ENCODE measurements at places on chromosomes 5 and 9.

GRCh38 chr5:115600766-115601165 is 1.5 kb downstream of the TICAM2 start:
- no peak for DNase-seq

DNA sequence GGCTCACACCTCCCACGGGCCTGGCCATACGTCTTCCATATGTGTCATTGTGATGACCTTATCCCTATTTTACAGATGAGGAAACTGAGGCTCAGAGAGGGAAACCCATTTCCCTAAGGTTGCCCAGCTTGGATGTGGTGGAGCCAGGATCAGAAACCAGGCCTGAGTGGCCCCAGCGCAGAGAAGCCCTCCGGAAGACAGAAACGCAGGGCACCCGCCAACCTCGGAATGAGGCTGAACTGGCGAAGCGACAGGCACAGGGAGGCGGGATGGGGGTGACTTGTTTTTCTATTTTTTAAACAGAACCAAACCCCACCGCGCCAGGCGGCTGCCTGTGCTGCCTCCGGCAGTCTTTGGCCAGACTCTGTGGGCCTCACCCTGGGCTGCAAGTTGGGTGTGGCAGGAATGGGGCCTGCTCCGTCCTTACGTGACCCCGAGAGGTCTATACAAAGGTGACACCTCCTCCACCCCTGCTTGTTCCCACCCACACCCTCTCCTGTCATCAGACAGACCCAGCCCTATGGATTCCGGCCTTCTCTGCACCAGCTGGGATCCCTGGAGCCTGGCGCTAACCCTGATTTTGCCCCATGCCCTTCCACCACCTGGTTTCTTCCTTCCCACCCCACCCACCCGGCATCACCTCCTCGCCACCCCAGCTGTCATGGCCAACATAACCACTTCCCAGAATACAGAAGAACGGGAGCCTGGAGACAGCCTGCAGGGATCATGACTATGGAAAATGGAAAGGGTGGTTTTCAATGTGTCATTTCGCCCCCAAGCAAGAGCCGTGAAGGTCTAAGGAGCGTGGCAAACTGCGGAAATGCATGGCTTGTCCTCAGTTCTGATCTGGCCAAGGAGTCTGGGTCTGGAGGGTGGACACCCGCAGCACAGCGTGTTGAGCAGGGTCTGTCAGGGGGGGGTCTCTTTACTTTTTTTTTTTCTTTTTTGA is 23.6 kb downstream of the PLPP7 start:
- no peak for DNase-seq

GRCh38 chr9:112378328-112379176 is 1.4 kb upstream of the HSDL2 start:
- peak; percentile 36 for DNase-seq

GRCh38 chr5:138649316-138649720 is 74.1 kb upstream of the HSPA9 start:
- no peak for DNase-seq

Measured in DMS79 treated with DMSO at 0.1 percent for 48 hours (cell line).